MCF 10A (cell line): ENCODE measurements at places on chromosomes 2 and 18. TPM values are rescaled to one million over a fixed set of nuclear protein-coding genes. Genes with fewer than 3 reads are reported as not detected.

Gene CD8B2
- total RNA-seq = not detected in 2 replicates

Gene SKA1
- 7.8 and 18.7 TPM in 2 replicates for total RNA-seq

Gene NCL
- total RNA-seq = 578 and 778 TPM in 2 replicates

Gene FBXO41
- 3.7 and 4.4 TPM in 2 replicates for total RNA-seq

Gene MGAT4A
- 3.7 and 4.6 TPM in 2 replicates for total RNA-seq

Gene TCF23
- total RNA-seq = not detected in 2 replicates

Gene STARD7
- total RNA-seq = 84.1 and 105 TPM in 2 replicates

Gene PLCD4
- 0.40 and 0.86 TPM in 2 replicates for total RNA-seq

Gene ANKRD30B
- total RNA-seq = not detected in 2 replicates

Gene MEP1B
- total RNA-seq = not detected in 2 replicates

Gene CHRND
- not detected in 2 replicates for total RNA-seq

Gene HOXD3
- not detected in 2 replicates for total RNA-seq
